Chondrocyte (in vitro differentiated cells): ENCODE measurements at places on chromosomes 2 and 18. TPM values are rescaled to one million over a fixed set of nuclear protein-coding genes. Genes with fewer than 3 reads are reported as not detected.

DNA sequence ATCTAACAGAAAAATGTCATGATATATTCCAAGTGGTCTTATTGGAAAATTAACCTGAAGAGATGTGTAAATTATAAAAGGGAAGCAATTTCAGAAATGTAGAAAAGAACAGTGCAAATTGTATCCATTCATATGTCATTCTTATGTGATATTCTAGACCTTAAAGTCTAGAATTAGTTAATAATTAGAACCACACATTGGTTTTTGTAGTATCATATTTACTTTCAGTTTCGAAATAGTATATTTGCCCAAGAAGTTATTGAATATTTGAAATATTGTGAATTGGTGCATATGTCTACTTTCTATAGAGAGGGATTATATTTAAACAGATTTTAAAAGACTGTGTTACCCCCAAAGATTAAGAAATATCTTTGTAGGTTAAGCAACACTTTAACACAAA lies 1348.6 kb upstream of the ACVR2A start:
- H3K27ac ChIP-seq, result no peak overlapping the region
- no peaks in the 10 kb centered on the region for H3K36me3 ChIP-seq
- no peak overlapping the region for H3K4me3 ChIP-seq
- no peaks in the 10 kb centered on the region for H3K27me3 ChIP-seq
- no peak for DNase-seq

DNA sequence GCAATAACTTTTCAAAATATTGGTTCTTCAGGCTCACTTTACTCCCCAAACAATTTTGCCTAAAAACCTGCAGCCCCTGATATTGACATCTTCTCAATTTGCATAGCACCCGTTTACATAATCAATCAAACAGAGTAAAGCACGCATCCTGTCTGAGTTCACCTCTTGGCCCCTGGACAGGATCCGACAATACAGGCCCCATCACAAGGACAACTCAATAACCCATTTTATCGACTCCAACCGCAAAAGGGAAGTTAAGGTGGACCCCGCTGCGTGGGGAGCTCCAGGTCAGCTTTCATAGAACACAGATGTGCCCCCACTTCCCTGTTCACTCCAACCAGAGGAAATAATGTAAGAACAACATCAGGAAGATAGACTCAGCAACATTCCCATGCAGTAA lies 44.7 kb downstream of the TTC32 start:
- DNase-seq, result no peak
- H3K36me3 ChIP-seq, result peaks cover 1% of the 10 kb centered on the region
- no peaks in the 10 kb centered on the region for H3K27me3 ChIP-seq

DNA sequence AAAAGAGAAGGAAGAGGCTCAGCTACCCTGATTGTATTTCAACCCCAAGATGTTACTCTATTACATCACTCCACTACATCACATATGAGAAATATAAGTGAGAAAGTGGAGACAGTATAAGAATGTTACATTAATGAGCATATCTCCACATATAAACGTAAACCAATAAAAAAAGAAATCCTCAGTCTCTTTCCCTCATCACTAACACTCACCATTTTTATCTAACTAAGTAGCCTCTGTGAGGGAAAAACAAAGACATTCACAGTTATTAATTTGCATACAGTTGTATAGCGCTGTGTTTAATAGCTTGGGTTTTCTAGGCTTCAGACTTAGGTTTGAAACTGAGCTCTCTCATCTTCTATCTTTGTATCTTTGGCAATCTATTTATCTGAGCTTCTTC lies 489.1 kb upstream of the LRRTM4 start:
- H3K36me3 ChIP-seq, result no peaks in the 10 kb centered on the region
- H3K4me1 ChIP-seq, result no peaks in the 10 kb centered on the region
- no peak overlapping the region for H3K4me3 ChIP-seq

DNA sequence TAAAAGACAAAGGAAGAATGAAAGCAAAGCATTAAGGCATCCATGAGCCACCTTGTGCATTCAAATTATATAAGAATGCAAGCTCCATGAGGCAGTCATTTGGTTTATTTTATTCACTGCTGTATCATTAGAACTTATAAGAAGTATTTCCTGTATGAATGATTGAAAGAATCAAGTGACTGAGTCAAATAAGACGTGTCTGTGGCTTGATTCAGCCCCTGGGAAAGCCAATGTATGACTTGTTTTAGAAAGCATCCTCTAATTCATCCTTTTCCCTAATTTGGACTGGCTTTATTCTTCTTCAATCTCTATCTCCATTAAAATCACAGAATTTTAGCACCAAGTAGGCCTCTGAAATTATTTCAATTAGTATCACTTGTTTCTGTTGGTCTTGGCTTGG lies 461.1 kb downstream of the LPIN1 start:
- DNase-seq, result no peak
- no peak overlapping the region for H3K27ac ChIP-seq
- peaks cover 7% of the 10 kb centered on the region for H3K4me1 ChIP-seq
- peaks cover 1% of the 10 kb centered on the region for H3K27me3 ChIP-seq
- H3K4me3 ChIP-seq, result no peak overlapping the region

DNA sequence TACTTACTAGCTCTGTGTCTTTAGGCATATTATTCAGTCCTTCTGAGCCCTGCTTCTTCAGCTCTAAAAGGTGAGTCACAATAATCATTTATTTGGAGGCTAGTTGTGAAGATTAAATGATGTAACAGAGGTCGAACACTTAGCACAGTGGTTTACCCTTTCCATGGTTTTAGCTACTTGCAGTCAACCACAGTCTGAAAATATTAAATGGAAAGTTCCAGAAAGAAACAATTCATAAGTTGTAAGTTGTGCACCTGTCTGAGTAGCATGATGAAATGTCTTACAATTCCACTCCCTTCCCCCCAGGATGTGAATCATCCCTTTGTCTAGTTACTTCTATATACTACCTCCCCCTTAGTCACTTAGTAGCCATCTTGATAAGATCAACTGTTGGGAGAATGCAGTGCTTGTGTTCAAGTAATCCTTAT lies 217.6 kb upstream of the THUMPD2 start:
- H3K36me3 ChIP-seq, result no peaks in the 10 kb centered on the region
- H3K4me1 ChIP-seq, result no peaks in the 10 kb centered on the region
- no peak overlapping the region for H3K4me3 ChIP-seq
- no peak overlapping the region for H3K27ac ChIP-seq
- H3K27me3 ChIP-seq, result peaks cover 4% of the 10 kb centered on the region

DOK6 gene
- 5.9 to 15.1 TPM (median 8.9 TPM) in 3 replicates for total RNA-seq

RBM44 gene
- total RNA-seq, result 0.48 to 0.54 TPM (median 0.50 TPM) in 3 replicates

ERFE gene
- total RNA-seq, result 1.8 to 10.3 TPM (median 9.4 TPM) in 3 replicates

SAG gene
- not detected in 3 replicates for total RNA-seq
